Fibroblast of upper back skin (primary cell): ENCODE measurements at places on chromosomes 16 and 17.

DNA sequence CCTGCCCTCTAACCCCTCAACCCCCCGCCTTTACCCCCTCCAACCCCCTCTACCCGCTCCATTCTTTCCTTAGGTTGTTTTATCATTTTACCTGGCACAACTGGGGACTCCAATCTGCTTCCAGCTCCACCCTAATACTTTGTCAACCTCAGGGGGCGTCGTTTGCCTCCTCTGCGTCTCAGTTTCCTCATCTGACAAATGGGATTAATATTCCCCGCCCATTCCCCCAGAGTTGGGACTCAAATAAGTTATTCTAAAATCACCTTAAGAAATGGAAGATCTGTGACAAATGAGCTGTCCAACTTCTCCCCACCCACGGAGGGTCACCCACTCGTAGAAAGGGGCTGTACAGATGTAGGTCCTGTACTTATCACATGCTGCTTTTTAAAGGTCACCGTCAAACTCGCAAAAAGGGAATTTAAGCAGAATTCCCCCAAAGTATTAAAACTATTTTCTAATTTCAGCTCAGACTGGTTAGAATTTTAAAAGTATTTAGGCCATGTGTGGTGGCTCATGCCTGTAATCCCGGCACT, 40.6 kb upstream of the CPNE2 start:
- no peak for DNase-seq

- DNase-seq: no peak
These were observed 45.1 kb downstream of the SOCS3 start for GRCh38 chr17:78314683-78315354.

DNA sequence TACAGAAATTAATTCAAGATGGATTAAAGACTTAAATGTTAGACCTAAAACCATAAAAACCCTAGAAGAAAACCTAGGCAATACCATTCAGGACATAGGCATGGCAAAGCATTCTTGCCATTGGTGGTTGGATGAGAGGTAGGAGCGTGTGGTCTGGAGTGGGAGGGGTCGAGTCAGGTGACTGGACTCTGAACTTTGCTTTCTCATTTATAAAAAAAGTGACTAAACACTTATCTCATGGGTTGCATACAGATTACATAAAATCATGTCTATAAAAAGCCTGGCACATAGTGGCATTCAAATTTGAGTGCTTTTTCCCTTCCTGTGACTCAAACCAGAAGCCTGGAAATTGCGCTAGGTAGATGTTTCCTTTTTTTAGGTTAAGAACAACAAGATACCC, 159.7 kb upstream of the SHISA6 start:
- no peak for DNase-seq

DNA sequence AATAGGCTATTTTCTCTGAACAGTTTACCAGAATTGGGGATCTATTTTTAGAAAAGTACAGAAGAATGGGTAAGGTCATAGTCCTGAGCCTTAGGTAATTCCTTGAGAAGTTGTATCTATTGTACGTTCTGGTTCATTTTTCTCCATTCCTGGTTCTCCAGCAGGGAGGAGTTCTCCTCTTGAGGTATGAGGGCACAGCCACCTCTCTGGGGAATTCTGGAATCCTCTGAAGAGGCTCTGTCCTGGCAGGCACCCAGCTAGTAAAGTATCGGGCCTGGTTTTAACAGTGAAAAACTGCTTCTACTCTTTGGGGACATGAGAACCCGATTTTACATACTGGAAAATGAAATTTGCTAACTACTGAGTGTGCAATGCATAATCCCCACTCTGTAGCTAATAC, 19.6 kb upstream of the PMFBP1 start:
- peak; percentile 19 for DNase-seq

DNA sequence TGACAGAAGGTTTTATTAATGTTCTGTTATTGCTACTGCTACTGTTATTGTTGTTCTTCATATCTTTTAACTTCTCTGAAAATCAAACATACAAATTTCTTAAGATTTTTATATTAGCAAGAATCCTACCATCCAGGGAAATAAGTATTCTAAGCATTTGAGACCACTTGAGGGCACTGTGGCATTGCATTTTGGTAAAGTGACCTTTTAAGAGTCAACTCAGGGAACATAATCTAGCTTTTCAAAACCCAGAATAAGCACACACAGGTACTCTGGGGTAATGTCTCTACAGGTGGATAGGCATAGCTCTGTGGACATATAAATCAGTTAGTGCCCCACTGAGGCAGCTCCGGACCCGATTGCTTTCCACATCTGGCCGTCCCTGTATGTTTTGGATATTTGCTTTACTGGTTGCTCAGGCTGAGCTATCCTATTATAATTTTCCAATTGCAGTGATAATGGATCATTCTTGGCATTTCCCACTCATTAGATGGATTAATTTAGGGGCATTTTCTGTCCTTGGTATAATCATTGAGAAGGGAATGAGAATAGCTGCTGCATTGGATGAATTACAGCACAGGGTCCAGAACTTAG, 1425.1 kb upstream of the CDH8 start:
- peak; percentile 57 for DNase-seq

DNA sequence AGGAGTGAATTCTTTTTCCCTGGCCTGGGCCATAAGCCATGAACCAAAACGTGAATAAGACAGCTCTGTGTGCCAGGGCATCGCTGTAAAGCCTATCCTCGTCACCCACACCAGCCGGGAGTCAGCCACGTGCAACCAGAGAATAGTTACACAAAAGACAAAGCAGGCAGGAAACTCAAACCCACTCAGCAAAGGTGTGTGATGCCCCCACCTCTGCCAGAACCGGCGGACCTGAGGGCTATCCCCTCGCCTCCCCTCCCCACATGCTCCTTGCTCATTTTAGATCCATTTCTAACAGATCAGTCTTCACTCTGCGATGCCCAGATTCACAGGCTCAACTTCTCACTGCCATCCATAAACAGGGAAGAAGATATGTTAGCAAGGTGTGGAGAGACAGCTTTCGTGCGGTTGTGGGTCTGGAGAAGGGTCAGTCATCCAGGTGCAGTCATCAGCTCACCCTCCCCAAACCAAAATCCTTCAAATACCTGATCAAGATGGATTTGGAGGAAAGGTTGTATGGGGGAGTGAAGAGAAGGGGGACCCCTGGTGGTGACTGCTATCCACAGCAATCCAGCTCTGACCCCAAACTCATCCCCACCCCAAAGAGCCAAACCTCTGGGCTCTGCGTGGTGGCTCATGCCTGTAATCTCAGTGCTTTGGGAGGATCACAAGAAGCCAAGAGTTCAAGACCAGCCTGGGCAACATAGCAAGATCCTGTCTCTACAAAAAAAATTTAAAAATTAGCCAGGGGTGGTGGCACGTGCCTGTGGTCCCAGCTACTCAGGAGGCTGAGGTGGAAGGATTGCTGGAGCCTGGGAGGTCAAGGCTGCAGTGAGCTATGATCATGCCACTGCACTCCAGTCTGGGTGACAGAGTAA, 219.2 kb downstream of the C16orf78 start:
- peak; percentile 8 for DNase-seq

- no peak for DNase-seq
These were observed 486 bp upstream of the WSB1 start for GRCh38 chr17:27293359-27293897.

GRCh38 chr16:56830669-56831068, 34.3 kb upstream of the SLC12A3 start:
- peak; percentile 50 for DNase-seq

GRCh38 chr17:13827118-13827517, 225.4 kb upstream of the HS3ST3A1 start:
- DNase-seq: no peak

- no peak for DNase-seq
These were observed 5.2 kb downstream of the PERCC1 start for GRCh38 chr16:1435921-1436697.

GRCh38 chr16:27491894-27492587, 57.7 kb downstream of the GTF3C1 start:
- no peak for DNase-seq

DNA sequence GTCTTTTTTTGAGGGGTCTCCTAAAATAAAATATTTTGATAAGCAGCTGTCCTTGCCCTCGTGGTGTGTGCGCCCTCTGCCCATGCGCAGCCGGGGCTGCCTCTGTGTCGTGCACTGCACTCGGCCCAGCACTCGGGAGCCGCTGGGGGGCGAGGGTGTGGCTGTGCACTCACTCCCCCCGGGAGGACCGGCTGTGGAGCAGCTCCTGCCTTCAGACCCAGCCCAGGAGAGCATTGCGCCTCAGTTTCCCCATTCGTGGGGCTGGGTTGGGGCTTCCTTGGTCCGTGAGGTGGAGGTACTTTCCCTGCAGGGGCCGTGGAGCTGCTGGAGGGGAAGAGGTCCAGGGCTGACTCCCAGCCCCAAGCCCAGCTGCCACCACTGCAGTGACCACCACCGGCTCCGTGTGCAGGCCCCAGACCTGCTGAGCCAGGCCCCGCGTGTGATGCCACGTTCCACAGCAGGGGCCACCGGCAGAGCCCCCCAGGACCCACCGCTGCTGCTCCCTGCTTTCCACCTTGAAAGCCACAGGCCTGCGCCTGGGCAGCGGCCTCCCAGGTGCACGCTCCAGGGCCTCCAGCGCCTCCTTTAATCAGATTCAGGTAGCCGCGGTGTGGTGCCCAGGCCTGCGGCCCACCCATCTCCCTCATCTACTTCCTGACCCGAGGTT, 6.3 kb upstream of the IL17C start:
- DNase-seq: no peak

GRCh38 chr16:74275711-74276110, 20.9 kb upstream of the PSMD7 start:
- no peak for DNase-seq

DNA sequence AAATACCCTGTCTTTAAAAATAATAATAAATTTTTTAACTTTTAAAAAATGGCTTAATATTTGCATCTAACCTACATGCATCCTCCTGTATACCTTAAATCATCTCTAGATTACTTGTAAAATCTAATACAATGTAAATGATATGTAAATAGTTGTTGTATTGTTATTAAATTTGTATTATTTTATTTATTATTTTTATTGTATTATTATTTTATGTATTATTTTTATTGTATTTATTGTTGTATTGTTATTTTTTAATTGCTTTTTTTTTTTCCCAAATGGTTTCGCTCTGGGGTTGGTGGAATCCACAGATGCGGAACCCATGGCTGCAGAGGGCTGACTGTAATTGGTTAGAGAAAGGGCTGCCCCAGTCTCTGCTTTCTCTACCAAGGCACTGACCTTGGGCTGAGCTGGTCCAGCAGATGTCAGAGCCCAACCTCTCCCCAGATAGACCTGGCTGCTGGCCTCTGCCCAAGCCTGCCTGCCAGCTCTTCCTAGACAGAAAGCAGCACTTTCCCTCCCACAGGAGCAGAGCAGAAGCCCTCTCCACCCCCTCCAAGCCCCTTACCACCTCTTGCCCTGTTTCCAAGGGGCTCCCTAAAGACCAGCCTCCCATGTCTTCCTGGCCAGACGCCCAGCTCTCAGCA, 183.8 kb downstream of the GSG1L start:
- DNase-seq: no peak
